ENCODE measurements at places on chromosomes 7 and 10.

- DNase-seq, result no peak
Measured at GRCh38 chr7:1925973-1926907, 256.2 kb downstream of the ELFN1 start.

- DNase-seq, result no peak
Measured at GRCh38 chr7:108529341-108529740, 3.4 kb upstream of the PNPLA8 start.

DNA sequence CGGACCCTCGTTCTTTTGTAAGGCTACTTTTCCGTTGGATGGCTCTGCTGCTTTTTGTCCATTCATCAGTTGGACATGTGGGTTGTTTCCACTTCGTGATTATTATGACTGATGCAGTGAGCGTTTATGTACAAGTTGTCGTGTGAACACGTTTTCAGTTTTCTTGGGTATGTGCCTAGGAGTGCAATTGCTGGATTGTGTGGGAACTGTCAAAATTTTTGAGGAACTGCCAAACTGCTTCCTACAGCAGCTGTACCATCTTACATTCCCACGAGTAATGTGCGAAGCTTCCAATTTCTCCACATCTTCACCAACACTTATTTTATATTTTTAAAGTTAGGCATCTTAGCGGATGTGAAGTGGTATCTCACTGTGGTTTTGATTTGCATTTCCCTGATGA lies 10.4 kb downstream of the FKBP6 start:
- DNase-seq, result no peak

GRCh38 chr10:72109636-72110157 lies 21.3 kb upstream of the SPOCK2 start:
- DNase-seq, result no peak

DNA sequence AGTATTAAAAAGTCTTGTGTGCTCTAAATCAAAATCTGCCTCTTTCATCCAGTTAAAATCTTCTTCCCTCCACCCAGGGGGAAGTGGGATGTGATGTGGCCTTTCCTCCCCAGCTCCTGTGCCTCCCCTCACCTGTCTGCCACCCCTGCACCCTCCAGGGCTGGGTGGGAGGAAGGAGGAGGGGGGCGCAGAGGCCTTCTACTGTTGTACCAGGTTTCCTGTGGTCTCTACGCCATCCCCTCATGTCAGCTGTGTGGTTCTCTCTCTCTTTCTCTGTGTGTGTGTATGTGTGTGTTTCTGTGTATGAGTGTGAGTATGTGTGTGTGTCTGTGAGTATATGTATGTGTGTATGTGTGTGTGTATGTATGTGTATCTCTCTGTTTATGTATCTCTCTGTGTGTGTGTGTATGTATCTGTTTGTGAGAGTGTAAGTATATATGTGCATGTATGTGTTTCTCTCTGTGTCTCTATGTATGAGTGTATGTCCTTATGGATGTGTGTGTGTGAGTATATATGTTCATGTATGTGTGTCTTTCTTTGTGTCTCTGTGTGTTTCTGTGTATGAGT lies 45.5 kb upstream of the C10orf71 start:
- no peak for DNase-seq

GRCh38 chr7:98314469-98314868 lies 33.0 kb downstream of the BRI3 start:
- no peak for DNase-seq

GRCh38 chr7:120805636-120806388 lies 52.1 kb downstream of the TSPAN12 start:
- peak; percentile 45 for DNase-seq

DNA sequence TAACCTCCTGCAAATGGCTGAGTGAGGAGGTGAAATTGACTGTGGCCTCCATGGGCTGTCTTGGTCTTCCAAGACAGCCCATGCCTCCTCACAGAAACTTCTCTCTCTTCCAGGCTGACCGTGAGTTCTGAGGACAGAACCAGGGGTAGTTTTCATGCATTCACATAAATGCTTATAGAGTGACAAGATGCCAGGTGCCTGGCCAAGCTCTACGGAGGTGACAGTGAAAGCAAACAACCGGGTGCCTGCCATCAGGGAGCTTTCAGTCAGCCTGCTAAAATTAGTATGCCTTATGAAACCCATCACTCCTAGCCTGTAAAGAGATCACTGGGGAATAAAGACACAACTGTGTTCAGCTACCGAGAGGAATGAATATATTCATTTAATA lies 919 bp upstream of the RHOBTB1 start:
- DNase-seq, result no peak
